RPMI7951 (cell line): ENCODE measurements at places on chromosomes 16 and 17.

GRCh38 chr17:1793447-1793806 is 31.6 kb downstream of the SERPINF1 start:
- peak; percentile 20 for DNase-seq

GRCh38 chr17:51325471-51325870 is 65.1 kb downstream of the UTP18 start:
- no peak for DNase-seq

DNA sequence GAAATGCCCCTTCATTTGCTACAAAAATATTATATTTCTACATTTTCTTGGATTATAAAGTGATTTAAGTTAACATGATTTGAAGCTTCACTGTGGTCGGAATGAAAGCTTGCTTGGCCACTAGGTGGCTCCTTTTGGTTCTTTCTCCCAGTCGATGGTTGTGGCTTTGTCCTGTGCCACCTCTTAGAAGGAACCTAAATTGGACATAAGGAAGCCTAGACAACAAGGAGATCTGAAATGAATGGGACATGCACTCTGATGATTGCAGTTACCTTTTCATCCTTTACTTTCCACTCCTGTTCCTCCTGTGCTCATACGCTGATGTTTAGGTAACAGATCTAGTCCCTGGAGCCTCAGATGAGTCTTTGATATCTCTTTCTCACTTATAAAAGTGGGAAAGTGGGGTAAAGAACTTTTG is 39.2 kb downstream of the FTO start:
- DNase-seq: peak; percentile 41

- no peak for DNase-seq
Observed at GRCh38 chr16:66095676-66096075, 270.8 kb upstream of the CDH5 start.

- DNase-seq: no peak
Observed at GRCh38 chr17:4331614-4332013, 34.9 kb downstream of the UBE2G1 start.

- DNase-seq: no peak
Observed at GRCh38 chr17:55202896-55203295, 61.9 kb upstream of the HLF start.

DNA sequence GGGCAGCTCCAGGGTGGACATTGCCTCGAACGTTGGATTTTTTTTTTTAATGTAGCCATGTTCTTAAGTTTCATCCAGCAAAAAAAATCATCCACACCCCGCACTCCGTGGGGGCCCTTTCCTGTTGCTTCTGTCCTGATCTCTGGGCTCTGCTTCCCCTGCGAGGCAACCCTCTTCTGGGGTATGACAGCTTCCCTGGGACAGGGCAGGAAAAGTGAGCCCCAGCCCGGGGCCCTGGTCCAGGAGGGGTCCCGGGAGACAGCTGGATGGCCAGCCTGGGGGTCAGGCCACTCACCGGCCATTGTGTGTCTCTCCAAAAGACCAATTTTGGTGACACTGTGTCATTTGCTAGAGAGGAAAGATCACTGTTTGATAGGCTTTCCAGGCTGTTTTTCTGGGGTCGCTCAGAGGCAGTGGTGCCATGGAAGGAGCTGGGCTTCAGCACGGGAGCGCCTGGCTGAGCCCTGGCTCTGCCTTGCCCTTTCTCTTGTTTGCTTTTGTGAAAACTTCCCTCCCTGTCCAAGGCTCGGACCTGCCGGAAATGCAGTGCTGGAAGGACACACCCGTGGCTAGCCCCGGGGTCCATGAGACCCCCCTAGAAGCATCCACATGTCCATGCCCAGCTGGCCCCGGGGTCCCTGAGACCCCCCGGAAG is 41.0 kb upstream of the CHMP6 start:
- DNase-seq: no peak

GRCh38 chr16:67082891-67083290 is 26.9 kb upstream of the PHAF1 start:
- DNase-seq: peak; percentile 7

- no peak for DNase-seq
Observed at GRCh38 chr17:15469260-15469659, 1.8 kb upstream of the CDRT4 start.

DNA sequence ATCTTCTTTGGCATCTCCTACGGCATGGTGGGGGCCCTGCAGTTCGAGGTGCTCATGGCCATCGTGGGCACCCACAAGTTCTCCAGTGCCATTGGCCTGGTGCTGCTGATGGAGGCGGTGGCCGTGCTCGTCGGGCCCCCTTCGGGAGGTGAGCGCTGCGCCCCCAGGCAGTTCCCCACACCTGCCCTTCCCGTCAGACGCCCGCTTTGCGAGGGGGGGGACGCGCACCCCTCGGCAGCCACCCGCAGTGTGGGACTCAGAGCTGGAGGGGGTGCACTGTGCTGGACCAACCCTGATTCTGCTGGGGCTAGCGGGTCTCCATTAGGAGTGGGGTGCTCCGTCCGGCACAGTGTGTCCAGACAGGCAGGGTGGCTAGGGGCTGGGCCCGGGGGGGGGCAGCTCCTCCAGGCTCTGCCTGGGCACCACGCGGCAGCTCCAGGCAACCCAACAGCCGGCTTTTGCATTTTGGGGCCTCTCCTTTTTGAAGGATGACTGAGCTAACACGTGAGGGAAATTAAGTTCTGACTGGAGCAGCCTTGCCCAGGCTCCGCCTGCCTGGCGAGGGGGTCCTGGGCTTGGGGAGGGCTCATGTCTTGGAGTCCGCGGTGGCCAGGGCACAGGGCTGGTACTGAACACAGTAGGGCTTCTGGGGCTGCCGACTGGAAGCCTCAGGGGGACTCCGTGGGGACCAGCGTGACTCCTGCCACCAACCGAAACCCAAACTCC is 9.1 kb downstream of the SLC16A3 start:
- DNase-seq: no peak

GRCh38 chr16:74771656-74772315 is 2.8 kb downstream of the FA2H start:
- DNase-seq: no peak

GRCh38 chr17:83032781-83033180 is 46.6 kb upstream of the METRNL start:
- no peak for DNase-seq

- DNase-seq: no peak
Observed at GRCh38 chr16:4426021-4426684, 485 bp downstream of the DNAJA3 start.

DNA sequence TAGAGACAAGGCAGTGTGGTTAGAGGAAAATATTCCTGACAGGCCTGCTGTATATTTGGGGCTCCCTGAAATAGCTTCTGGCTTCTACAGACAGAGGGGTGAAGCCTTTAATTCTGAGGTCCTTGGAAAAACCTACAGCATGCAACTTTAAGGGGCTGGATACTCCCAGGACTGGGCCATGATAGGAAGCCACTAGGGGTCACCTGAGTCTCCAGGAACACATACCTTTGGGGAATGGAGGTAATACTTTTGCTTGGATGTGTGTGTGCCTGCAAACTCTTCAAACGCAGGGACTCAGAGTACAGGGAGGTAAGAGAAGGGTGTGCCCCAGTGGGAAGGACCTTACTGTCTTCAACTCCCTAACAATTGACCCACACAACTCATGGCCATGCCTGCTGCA is 4.1 kb downstream of the ASIC2 start:
- DNase-seq: no peak

GRCh38 chr17:14730821-14731220 is 429.9 kb downstream of the HS3ST3B1 start:
- peak; percentile 39 for DNase-seq

DNA sequence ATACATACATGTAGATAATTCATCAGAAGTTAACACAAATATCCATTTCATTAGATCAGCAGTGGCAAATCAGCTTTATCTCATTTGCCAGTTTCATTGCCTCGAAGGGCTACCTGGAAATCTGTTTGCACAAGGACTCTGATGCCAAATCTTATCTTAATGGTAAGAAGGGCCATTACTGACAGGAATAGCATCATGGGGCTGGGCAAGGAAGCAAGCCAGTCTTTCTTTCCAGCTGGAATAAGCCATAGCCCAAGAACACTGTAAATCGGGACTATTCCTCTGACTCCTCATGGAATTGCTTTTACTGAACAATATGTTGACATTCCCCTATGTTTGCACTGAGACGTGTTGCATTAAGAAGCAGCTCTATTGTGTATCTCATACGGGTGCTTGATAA is 101.4 kb upstream of the CLEC3A start:
- DNase-seq: no peak

- DNase-seq: no peak
Observed at GRCh38 chr16:77905374-77905920, 116.9 kb upstream of the CLEC3A start.

DNA sequence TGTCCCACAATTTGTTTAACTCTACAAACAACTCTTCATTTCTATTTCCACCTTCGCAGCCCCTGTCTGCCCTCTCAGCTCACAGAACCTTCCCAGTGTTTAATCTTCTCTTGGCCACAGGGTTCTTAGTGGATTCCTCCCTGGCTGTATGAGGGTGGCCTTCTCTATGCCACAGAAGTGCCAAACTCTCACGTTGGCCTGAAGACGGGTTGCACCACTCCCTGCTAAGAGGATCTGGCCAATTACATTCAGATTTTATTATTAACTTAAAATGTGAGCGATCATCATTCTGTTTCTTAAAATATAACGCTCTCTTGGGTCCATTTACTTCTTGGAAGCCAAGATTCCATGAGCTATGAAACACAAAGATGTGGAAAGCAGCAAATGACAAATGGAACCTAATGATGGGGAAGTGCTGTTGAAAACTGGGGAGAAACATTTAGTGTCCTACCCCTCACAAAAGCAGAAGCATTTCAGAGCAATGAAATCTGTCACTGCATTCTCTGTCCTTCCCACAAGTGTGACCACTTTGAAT is 91.3 kb upstream of the NOG start:
- DNase-seq: no peak

- DNase-seq: no peak
Observed at GRCh38 chr17:61378658-61379456, 20.8 kb upstream of the TBX2 start.

DNA sequence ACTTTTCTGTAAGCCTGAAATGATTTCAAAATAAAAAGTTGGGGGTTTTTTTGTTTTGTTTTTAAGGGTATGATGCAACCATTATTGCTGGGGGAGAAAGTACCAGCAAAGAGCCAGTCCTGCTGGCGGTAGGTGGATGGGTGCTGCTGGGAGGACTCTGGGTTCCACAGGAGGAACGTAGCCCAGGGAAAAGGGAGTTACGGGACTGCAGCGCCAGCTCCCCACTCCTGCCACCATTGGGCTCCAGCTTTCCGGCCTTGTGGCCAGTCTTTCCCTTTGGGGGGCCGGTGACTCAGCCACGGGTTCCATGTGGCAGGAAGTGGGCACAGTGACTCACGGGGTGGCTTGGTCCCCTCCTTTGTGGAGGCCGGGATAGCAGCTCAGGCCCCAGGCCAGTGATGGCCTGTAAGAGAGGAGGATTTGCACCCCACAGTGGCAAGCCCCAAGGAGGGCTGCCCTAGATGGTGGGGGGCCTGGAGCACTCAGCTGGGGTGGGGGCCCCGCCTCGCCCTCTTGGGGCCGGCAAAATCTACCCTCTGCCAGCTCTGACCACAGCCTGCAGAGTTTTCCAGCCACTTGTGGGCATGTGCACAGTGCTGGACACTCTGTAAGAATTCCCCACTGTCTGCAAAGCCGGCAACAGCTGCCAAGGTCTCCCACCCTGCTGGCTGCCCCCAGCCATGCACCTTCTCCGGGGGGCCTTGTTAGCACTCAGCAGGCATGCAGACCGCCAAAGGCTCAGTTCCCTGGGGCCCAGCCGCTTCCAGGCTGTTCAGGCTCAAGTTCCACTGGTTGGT is 30.4 kb downstream of the SOCS3 start:
- peak; percentile 97 for DNase-seq

- no peak for DNase-seq
Observed at GRCh38 chr16:3234543-3234856, 458 bp downstream of the ZNF200 start.

DNA sequence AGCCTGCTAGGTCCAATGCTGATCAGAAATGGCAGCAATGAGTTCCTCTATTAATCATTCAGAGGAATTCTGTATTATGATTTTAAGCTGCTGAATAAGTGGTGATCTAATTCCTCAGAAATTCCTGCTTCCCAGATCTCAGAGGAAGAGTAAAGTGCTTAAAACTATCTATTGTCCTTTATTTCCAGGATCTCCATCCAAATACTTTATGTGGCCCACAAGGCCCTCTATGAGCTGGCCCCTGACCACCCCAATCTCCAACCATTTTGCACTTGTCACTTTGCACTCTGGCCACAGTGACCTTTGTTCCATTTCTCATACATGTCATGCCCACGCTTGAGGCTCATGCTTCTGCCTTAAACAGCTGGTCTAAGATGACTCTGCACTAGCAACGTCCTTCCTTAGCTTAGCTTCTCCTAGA is 93.7 kb downstream of the CA10 start:
- DNase-seq: no peak

DNA sequence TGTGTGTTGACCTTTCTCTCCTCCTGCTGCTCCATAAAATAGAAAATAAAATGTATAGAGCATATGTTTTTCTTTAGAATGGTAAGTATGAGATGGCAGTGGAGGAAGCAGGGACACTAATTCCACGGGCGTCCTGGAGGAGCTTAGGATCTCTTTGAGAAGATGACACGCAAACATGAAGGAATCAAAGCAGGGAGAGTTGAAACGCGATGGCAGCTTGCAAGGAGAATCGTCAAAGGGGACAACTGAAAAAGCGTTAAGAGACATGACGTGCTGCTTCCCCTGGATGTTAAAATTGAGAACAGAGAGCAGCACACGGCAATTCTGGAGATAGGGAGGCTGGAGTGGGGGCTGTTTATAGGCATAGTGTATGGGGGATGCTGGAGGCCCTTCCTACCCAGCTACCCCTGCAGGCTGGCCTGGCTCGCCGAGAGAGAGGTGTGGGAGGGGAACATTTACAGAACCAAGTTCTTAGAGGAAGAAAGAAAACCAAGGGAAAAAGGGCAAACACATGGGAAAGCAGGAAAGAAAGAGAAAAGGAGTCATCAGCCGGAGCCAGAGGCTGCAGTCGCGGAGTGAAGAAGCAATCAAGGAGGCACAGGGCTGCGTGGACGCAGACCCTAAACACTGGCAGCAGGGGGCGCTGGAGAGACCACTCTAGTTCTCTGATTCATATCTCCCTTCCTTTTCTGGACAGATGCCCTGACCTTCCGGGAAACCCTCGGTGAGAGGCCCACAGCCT is 55.8 kb downstream of the MYH13 start:
- peak; percentile 34 for DNase-seq

DNA sequence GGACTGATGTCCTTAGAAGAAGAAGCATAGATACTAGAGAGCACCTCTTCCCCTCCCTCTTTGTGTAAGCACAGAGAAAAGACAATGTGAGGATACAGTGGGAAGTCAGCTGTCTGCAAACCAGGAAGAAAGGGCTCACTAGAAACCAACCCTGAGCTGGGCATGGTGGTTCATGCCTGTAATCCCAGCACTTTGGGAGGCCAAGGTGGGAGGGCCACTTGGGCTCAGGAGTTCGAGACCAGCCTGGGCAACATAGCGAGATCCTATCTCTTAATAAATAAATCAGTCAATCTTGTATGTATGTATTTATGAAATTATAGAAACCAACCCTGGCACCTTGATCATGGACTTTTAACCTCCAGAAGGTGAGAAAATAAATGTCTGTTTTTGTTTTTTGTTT is 118.3 kb downstream of the NPIPB5 start:
- DNase-seq: no peak
